ENCODE measurements at places on chromosomes 6 and 20.

GRCh38 chr6:30219244-30219643, 6.0 kb upstream of the TRIM26 start:
- peak; percentile 39 for DNase-seq

DNA sequence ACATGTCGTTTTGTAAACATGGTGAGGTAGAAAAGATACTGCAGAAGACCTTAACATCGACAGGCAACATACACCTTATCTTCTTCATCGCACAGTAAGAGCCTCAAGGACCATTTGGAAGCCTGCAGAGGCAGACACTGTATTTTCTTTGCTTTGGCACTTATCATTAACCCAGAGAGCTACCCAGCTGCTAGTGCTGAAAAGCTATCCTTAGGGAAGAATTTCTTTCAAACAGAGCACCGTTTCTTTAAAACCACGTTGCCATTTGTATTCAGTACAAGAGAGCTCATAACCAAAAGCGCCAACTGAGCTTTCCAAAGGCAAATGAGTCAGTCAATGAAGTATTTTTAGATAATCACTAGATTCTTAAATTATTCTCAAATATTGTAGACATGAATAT, 306.6 kb downstream of the EPM2A start:
- no peak for DNase-seq

DNA sequence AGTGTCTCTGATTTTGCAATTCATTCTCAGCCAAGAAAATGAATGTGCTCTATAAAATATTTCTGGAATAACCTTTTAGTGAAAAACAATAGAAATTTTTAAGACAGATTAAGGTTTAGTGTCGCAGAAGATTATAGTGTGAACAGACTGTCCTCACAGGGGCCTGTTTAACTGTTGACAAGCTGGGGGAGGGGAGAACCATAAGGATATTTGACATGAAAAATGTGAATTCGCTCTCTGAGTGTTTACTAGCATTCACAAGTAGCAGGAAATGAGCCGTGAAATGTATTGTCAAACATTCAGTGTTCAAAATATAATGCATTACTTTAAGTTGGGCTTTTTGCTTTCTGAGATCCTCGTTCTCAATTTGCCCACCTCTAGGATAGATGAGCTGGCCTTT, 134.8 kb upstream of the TSHZ2 start:
- no peak for DNase-seq

DNA sequence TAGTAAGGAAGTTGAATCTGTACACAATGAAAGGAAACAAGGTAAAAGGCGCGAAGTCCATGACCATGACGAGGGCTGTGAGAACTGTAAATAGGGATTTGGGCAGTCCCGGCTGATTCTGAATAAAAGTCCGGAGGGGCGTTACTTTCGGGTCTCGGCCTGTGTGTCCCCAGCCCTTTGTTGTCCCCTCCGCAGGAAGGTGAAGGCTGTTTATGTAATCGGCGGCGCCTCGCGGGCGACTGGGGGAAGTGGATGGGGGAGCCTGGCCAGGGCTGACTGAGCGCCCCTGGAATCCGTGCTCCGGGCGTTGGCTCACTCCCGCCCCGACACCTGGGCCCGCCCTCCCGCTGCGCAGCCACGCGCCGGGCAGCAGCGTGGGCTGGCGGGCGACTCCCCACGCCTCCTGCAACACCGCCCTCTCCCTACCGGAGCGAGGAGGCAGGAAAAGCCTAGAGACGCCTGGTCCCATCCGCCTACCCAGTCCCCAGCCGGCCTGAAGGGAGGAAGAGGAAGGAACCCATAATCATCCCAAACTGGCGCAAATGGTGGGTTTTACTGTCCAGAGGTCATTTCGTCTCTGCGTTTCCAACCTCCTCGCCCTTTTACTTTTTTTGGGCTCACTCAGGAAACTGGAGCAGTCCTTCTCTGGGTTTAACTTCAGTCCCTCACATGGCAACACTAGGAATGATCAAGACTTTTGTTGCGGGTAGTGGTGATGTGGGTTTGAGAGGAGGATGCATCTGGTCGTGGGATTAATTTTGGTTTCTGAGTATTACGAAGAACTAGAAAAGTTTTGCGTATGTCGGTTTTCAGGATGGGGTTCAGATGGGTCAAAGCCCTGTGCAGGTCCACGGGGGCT, 12.1 kb downstream of the TRIM31 start:
- DNase-seq: no peak

DNA sequence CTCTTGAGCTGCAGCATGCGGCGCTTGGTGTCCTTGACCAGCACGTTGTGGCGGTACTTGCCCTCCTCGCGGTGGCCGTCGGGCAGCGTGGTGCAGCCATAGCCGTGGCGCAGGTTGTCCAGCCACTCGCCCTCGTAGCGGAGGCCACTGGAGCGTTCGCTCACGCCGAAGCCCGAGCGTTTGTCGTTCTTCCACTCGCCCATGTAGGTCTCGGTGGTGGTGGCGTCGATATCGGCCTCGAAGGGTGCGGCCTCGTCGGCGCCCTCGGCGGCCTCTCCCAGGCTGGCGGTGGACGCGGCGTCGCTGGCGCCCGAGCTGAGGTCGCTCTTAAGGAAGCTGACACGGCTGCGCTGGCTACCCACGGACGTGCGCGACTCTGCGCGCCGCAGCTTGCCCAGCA, 27.3 kb downstream of the JPH2 start:
- DNase-seq: no peak

Data from T-helper 1 cell (primary cell).